Epithelial cell of proximal tubule (primary cell): ENCODE measurements at places on chromosomes 16 and 17.
A peak's percentile ranks its signal among the peaks of the same experiment; 100 is the strongest.

- no peak for DNase-seq
Measured at GRCh38 chr17:6853764-6854442, 22.4 kb upstream of the TEKT1 start.

DNA sequence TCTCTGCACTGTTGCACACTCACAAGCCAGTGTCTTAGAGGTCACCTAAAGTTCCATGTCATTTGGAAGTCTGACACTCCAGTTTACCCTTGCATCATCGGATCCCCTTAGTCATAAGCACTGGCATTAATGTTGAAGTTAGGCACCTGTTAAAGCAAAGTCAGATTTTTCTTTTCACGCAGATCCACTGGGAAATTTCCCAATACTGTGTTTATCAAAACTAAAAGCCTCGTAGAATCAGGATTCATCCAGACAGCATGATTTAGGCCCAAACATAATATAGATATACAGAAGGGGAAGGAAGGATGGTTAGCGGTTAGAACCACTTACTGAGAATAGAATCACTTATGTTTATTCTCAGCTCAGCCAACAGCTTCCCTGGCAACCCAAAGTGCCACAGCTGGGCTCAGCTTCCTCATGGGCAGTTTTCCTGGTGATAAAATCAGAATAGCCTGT is 30.1 kb upstream of the HAPSTR1 start:
- no peak for DNase-seq

- no peak for DNase-seq
Measured at GRCh38 chr16:20906341-20907255, 6.0 kb downstream of the LYRM1 start.

GRCh38 chr17:53949473-53950090 is 126.9 kb downstream of the KIF2B start:
- peak; percentile 4 for DNase-seq

DNA sequence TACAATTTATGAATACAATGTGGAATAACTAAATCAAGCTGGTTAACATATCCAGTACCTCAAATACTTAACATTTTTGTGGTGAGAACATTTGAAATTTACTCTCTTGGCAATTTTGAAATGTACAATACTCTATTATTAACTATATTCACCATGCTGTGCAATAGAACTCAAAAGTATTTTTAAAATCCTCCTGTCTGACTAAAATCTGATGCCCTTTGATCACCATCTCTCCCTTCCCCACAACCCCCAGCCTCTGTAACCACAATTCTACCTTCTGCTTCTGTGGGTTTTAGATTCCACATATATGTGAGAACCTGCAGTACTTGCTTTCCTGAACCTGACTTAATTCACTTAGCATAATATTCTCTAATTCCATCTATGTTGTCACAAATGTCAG is 71.6 kb upstream of the ALOX12 start:
- no peak for DNase-seq

GRCh38 chr16:88793251-88793954 is 8.4 kb upstream of the PIEZO1 start:
- no peak for DNase-seq

DNA sequence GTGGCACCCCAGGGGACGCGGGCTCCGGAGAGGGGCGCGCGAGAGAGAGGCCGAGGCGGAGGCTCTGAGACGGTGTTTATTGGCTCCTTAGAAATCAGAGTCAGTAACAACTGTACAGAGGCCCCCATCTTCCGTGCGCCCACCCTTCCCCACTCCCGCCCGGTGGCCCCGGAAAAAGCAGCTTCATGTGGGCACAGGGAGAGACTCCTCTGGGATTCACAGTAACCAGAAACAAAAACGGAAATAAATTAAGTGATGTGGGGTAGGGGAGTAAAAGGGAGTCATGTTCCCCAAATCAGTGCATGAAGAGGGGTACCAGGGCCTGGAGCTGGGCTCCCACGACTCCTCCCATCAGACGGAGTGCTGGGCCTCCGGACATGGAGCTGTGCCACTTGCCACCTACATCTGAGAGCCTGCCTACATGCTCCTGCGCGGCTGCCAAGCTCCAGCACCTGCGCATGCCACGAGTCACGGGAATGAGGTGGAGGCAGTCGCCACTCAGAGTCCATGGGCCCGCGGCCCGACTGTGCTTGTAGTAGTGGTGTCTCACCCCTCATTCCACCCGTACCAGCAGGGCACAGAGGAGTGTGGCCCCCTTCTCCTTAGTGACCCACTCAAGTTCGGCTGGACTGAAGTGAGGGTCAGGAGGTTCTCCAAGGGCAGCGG is 543 bp upstream of the GPS2 start:
- no peak for DNase-seq

DNA sequence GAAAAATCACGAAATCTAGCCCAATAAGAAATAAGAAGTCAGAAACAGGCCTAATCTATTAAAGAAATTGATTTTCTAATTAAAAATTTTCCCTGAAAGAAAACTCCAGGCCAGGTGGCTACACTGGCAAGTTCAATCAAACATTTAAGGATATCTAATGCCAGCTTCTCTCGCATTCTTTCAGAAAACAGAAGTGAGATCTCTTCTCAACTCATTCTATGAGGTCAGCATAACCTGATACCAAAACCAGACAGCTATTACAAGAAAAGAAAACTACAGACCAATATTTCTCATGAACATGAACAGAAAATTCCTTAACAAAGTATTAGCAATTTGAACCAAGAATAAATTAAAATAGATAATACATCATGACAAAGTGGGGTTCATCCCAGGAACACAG is 52.4 kb downstream of the AXIN2 start:
- DNase-seq, result no peak

DNA sequence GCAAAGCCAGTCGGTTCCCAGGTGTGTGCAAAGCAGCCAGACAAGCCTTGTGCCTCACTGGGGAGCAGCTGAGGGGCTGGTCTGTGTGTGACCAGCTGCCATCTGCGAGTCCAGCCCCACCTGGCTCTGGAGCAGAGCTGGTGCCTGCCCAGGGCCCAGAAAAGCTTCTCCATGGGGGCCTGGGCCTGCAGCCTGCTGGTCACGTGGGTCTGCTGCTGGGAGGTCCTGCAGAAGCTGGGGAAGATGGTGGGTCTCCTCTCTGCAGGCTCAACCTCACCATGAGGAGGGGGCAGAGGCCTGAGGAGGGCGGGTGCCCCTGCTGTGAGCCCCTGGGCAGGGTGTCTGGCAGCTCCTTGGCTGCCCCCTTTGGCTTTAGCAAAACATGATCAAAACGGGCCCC is 71.9 kb downstream of the ENGASE start:
- DNase-seq, result no peak

DNA sequence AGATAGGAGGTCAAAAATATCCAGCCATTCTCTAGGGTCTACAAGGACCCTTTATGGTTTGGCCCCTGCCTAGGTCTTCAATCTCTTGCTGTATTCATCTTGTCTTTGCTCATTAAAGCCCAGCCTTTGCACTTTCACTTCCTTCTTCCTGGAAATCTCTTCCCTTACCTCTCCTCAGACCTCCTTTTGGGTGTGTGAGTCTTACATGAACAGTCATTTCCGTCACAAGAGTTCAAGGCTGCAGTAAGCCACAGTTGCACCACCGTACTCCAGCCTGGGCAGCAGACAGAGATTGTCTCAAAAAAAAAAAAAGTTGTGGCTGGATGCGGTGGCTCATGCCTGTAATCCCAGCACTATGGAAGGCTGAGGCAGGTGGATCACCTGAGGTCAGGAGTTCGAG is 6.0 kb upstream of the ATP1B2 start:
- DNase-seq, result no peak

- DNase-seq, result no peak
Measured at GRCh38 chr16:7366041-7366440, 33.4 kb downstream of the RBFOX1 start.

GRCh38 chr16:90032674-90033331 is 13.5 kb upstream of the DBNDD1 start:
- DNase-seq, result no peak

- no peak for DNase-seq
Measured at GRCh38 chr16:84874004-84874435, 54.2 kb downstream of the CRISPLD2 start.

- no peak for DNase-seq
Measured at GRCh38 chr16:19138601-19139000, 24.8 kb downstream of the ITPRIPL2 start.

DNA sequence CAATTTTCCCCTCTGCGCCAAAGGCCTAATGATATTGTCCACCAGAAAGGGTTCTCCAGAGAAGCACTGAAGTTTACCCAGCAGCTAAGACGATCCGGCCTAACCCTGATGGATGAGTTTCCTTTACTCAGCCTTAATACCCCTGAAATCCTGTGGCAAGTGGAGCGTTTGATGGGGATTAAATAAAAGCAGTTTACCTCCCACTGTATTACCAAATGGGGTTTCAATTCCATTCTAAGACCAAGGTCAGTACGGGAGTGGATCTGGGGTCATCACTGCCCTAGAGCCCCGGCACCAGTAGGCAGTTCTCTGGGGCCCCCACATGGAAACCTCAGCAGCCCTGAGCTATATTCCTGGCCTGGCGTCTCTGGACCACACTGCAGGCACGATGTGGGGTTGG is 97.1 kb upstream of the NOL11 start:
- no peak for DNase-seq

- DNase-seq, result no peak
Measured at GRCh38 chr17:64024781-64025731, 4.6 kb upstream of the ICAM2 start.
